ENCODE measurements at places on chromosomes 3 and 15.

DNA sequence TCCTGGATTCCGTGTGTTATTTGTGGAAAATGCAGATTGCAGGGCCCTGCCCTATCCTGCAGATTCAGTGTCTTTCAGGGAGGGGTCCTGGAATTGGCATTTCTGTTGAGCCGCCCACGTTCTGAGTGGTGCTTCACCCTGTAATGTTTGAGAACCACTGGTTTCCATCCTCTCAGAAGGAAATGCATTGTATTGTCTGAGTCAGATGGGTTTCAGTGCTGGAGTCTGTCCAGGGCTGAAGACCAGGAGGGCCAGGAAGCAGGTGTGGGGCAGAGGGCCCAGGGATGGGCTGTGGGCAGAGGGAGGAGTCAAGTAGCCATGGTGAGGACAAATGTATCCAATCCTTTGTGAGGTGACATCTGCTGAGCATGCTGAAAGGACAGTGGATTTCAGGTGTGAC is 123.8 kb downstream of the SV2B start:
- DNase-seq, result no peak

DNA sequence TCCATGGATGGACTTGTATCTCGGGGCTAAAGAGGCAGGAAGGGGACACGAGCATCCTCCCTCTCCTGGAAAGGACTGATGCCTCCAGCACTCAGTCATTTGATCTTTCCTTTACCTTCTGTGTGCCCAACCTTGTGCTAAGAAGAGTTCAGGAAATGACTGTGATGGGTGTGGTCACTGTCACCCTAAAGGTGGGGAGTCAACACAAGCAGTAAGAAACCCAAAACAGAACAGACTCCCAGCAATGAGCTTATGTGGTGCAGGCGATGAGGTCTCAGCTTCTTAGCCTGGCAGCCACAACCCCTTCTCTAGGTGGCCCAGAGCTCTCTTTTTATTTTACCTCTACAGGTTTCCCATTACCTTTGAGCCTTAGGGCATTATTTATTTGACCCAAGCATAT is 3.8 kb downstream of the MPI start:
- DNase-seq, result no peak

- no peak for DNase-seq
Observed at GRCh38 chr3:43496740-43497375, 125.0 kb downstream of the ANO10 start.

DNA sequence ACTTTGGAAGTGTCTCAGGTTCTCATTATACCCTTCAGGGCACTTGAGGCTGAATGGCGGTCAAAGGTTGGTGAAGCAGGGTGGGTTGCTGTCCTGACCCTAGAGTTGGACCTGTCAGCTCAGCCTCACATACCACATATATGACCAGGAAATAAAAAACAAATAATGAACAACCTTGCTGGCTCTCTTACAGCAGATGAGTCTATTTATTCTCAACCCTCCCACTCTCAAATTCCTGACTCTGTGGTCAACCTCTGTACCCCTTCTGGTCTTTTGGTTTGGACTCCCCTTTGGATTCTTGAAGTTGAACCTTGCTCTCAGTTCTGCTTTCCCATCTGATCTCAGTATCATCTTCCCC is 16.9 kb downstream of the PPP2R3A start:
- DNase-seq, result no peak

GRCh38 chr3:99842826-99843589 is 25.3 kb downstream of the CMSS1 start:
- DNase-seq, result peak; percentile 43

- no peak for DNase-seq
Observed at GRCh38 chr3:152826476-152826875, 8.5 kb upstream of the P2RY1 start.

- DNase-seq, result no peak
Observed at GRCh38 chr3:156258301-156258700, 137.9 kb downstream of the KCNAB1 start.

DNA sequence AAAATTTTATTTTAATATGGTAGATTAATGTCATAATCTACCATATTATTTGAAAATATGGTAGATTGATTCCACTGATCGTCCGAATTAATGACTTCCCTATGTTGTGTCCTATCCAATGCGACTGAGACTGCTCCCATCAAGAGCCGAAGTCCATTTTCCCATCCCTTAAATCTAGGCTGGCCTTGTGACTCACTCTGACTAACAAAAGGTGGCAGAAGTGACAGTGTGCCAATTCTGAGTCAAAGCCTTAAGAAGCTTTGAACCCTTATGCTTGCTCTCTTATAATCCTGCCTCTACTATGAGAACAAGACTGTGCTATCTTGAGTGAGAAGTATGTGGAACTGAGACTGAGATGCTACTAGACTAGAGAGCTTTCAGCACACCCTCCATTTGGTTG is 387.2 kb downstream of the ROBO1 start:
- DNase-seq, result no peak

DNA sequence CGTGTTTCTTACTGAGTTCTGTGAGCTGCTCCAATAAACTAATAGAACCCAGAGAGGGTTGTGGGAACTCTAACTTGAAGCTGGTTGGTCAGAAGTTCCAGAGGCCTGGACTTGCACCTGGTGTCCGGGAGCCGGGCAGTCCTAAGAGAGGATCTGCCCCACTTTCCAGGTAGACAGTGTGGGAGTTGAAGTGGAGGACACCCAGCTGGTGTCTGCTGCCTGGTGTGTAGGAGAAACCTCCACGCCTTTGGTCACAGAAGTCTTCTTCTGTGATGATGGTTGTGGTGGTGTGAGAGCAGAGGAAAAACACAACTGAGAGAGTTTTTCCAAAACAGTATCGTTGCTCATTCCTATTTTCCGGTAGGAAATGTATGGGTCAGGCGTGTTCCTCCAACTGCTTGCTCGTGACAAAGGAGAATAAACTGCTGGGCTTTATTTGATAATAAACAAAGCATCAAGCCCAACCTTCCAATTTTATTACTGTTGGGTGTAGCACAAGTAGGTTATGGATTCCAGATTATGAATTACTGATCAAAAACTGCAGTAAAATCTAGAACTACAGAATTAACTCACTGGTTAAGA is 137.0 kb downstream of the KLF13 start:
- no peak for DNase-seq

DNA sequence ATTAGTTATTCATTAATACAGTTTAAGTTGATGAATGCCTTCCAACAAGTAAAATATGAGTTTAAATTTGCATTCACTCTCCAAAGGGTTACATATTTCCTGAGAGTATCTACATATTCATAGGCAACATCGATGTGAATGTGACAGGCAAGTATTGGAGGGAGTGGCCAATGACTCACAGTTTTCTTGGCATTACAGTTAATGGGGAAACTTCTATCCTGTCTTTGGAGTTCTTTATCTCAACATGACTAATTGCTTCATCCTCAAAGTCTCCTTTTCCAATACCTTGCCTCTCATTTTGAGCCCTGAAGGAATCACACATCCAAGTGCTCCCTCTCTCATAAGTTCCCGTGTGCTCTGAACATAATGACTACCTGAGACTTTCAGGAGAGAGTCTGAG is 439.7 kb upstream of the FRG2C start:
- no peak for DNase-seq

GRCh38 chr3:50390508-50391224 is 31.3 kb upstream of the TMEM115 start:
- DNase-seq, result no peak

GRCh38 chr15:72535911-72536310 is 61.8 kb downstream of the ARIH1 start:
- DNase-seq, result no peak

GRCh38 chr3:72335458-72336095 is 512.7 kb downstream of the SHQ1 start:
- DNase-seq, result no peak

DNA sequence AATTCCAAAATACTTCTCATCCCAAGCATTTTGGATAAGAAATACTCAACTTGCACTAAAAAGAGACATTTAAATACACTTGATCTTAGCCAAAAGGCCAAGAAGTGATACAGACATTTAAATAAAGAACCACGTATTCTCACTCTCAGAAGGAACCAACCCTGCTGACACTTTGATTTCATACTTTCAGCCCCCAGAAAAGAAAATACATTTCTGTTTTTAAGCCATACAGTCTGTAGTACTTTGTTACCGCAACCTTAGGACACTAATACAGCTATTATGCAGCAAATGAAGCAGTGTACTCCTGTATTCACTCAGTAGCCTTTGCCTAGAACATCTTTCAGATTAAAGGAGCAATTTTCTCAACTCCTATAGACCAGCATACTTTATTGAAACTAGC is 86.7 kb downstream of the TBC1D5 start:
- no peak for DNase-seq

- DNase-seq, result no peak
Observed at GRCh38 chr3:152779653-152780052, 55.3 kb upstream of the P2RY1 start.

- DNase-seq, result no peak
Observed at GRCh38 chr3:152321955-152322377, 53.2 kb downstream of the MBNL1 start.

DNA sequence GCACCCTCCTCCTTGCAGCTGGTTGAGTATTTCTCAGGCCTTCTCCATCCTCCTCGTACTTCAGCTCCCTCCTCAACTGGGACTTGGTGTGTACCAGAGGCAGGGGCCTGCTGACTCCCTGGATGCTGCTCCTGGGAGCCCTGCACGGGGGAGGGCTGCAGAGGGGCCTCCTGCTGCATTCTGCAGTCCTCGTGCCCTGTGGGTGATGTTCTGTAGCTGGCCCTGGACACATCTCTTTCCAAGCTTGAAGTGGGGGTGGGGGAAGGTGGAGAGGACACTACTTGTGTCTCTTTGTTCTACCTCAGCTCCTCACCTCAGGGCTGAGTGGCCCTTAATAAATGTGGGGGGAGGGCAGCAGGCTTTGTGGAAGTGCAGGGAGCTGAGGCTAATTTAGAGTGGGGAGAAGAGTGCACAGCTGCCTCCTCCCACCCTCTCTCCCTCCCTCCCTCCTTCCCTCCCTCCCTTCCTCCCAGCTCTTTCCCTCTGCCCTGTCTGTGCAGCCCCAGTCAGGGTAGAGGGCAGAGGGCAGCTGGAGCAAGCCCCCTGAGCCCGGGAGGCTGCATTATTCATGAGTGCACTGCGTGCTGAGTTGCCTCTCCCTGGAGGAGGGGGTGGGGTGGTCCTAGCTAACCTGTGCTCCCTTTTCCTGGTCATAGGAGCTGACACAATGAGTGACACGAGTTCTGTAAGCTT is 3.7 kb upstream of the GRM2 start:
- DNase-seq, result no peak

GRCh38 chr3:20015525-20015924 is 3.5 kb upstream of the PP2D1 start:
- no peak for DNase-seq

DNA sequence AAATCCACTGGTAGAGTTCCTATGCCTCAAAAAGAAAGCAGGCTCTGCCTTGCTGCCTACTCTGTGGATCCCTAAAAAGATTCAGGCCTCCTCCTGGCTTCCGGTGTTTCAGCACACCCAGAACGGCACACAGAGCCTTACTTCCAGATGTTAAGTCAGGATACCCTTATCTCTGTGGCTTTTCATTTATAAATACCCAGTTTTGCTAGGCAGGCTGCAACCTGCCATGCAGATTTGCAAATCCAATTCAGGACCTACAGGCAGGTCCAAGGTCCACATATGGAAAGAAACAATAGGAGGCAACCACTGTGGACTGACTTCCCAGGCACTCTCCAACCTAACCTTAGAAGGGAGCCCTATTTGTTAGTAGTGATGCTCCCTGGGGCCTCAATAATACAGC is 30.7 kb downstream of the EFL1 start:
- no peak for DNase-seq

DNA sequence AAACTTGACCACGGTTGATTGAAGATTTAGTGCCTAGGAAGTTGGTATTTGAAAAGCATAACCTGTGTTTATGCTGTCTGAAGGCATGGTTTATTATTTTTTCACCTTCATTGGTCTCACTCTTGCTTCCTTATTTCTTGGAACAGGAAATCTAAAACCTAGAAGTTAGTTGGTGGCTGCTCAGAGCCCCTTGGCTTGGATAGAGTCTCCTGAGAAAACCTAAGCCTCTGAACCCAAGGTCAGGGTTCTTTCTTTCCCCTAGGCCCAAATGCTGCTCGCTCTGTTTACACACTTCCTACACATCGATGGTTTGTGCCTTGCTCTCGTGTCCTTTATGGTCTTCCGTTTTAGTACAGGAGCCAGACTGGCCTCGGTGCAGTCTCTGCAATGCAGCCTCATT is 82.2 kb downstream of the TRAK1 start:
- DNase-seq, result no peak

DNA sequence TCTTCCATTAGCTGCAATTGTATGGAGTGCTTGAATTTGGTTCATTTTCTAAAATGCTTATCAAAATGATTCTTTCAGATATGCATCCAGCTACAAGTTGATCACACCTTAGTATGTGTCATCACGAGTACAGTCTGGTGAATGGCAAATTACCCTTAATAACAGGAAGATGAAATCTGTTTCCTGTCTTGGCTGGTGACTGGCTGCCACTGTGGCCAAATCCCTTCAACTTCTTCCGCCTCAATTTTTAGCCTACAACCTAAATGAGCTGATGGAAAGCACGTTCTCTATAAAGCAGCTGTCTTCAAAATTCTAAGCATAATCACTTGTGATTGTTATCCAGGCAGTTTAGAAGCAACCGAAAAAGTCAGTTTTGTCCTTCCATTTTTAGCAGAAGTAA is 387.1 kb upstream of the NECTIN3 start:
- no peak for DNase-seq

GRCh38 chr15:98755138-98755537 is 106.8 kb downstream of the IGF1R start:
- DNase-seq, result no peak

DNA sequence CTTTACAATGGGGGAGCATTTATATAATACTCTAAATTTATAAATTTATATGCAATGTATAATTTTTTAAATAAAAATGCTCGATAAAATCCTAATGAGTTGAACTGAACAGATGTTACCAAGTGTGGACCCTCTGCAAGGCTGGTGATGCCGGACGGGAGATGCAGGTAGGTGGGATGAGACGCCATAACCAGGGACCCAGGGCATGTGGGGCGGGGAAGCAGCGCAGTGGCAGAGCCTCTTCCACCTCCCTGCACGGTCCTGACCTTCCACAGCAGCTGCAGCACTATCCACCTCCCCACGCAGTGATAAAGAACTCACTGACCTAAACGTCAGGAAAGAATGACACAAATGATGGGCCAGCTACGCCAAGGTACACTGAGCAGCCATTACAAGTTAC is 12.8 kb downstream of the PCSK6 start:
- DNase-seq, result no peak

DNA sequence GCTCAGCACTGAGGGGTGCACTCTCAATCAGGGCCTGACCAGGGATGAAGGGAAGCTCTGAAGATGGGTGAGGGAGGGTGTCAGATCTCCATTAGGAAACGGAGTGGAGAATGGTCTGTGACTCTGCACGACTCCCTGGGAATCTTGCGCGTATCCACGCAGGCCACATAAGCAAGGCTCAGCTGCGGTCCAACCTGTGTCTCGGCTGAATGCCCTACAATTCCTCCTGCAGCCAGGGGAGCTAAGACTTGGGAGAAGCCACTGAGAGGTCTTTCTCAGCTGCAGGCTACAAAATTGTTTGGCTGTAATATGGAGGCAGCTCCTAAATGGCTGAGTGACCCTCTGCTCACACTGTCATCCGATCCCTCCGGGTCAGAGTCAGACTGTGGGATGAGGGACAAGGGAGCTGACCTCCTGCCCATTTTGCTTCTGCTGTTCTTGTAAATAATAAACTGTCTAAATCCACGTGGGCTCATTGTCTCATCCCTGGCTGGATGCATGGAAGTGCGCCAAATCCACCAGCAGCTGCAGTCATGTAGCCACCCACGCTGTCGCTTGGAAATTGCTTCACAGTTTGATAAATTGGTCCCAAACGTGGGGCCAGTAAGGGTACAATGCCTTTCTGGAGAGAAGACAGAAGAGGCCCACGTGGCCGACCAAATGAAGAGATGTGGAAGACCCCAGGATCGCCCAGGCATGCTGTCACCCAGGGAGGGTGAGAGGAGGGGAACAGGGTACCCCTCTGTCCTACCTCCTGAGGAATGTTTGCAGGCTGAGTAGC is 30.5 kb downstream of the ALS2CL start:
- DNase-seq, result no peak
